ENCODE measurements at places on chromosomes 11 and 22.

DNA sequence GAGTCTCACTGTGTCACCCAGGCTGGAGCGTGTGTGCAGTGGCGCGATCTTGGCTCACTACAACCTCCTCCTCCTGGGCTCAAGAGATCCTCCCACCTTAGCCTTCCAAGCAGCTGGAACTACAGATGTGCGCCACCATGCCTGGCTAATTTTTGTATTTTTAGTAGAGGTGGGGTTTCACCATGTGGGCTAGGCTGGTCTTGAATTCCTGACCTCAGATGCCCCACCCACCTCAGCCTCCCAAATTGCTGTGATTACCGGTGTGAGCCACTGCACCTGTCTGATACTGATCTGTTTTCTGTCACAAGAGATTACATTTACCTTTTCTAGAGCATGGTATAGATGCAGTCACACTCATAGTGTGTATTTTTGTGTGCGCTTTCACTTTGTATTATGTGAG is 11.6 kb downstream of the ATG13 start:
- DNase-seq = no peak

DNA sequence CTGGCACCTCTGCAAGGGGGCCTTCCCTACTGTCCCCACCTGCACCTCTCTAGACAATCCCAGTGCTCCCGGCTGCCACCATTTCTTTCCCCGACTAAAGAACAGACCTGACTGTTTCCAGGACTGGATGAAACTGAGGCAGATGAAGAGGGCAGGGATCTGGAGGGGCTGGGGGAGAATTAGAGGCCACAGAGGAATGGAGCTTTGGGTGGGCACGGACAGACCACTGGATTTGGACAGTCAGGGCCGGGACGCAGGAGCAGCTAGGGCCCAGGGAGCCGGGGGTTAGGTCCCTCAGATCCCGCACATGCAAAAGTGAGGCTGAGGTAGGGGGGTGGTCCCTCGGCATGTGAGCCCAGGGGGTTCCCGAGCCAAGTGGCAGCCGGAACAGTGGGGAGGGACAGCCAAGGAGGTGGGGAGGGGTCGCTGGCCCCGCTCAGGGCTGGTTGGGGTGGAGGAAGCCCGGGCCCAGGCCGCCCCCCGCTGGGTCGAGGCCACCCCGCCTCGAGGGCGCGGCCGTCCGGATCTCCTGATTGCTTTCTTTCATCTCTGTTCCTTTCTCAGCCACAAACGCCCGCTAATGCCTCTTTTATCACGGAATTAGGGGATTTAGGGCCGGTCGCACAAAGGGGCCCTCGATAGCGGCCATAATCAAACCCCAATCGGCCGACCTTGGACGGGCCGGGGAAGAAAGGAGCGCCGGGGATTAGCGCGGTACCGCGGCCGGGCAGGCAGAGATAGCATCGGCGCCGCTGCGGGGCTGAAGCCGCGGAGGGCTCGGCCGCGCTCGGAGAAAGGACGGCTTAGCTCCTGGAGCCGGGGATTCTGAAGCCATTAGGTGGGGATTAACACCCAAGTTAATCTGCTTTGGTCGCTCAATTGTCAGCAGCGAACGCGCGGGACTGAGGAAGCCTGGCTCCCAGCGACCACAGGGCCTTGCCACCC is 9.3 kb downstream of the SLC25A1 start:
- DNase-seq = no peak

GRCh38 chr11:127723714-127724113 is 723.1 kb upstream of the KIRREL3 start:
- no peak for DNase-seq

DNA sequence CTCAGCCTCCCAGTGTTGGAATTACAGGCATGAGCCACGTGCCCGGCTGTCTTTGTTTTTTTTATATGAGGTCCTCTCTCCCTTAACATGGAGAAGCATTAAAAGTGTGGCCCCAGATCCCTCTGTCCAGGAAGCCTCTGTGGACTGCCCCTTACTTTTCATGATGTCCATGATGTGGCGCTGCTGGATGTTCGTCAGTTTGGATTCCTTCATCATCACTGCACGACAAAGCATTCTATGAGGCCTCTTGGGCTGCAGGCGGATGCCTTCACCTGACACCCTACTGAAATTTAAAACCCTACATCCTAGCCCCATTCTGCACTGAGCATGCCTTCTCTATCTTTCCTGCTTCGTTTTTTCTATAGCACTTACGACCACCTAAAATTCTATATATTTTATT is 2.1 kb downstream of the C22orf23 start:
- no peak for DNase-seq

DNA sequence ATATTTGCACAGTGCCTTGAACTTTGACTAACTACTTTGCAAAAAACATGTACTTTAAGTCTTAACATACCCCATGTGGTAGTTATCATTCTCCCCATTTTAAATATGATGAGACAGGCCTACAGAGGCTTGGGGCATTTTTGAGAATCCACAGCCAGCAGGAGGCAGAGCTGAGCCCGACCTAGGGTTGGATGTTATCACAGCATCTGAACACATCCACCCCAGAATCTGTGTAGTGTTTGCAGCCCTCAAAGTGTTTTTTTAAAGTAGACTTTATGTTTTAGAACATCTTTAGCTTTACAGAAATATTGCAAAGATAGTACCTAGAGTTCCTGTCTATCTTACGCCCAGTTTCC is 17.6 kb downstream of the OTOG start:
- DNase-seq = no peak

DNA sequence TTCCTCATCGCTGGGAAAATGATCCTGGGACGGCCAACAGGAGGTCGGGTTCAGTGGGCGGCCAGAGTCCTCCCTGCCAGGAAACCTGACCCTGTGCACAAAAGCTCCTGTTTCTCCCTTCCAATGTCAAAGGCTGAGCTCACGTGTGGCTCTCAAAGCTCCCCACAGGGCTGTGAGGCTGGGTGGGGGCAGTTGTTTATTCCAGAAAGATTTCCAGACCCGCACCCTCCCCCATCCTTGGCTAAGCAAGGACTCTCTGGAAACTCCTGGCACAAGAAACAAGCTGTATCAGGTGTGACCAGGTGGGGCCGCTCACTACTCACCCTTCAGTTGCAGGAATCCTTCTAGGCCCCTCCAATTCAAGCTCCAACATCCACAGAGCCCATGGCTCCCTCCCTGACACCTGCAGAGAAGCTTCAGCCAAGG is 131.9 kb downstream of the SHANK2 start:
- DNase-seq = no peak

- DNase-seq = no peak
These were observed 251.9 kb upstream of the FAT3 start for GRCh38 chr11:91972665-91973266.

Data from RKO (cell line).